Activated CD4-positive, CD25-positive, alpha-beta regulatory T cell treated with anti-CD3 and anti-CD28 coated beads, Interleukin-2, amount 50 U/mL, for 24 hours (primary cell): ENCODE measurements at places on chromosomes 13 and 19.

DNA sequence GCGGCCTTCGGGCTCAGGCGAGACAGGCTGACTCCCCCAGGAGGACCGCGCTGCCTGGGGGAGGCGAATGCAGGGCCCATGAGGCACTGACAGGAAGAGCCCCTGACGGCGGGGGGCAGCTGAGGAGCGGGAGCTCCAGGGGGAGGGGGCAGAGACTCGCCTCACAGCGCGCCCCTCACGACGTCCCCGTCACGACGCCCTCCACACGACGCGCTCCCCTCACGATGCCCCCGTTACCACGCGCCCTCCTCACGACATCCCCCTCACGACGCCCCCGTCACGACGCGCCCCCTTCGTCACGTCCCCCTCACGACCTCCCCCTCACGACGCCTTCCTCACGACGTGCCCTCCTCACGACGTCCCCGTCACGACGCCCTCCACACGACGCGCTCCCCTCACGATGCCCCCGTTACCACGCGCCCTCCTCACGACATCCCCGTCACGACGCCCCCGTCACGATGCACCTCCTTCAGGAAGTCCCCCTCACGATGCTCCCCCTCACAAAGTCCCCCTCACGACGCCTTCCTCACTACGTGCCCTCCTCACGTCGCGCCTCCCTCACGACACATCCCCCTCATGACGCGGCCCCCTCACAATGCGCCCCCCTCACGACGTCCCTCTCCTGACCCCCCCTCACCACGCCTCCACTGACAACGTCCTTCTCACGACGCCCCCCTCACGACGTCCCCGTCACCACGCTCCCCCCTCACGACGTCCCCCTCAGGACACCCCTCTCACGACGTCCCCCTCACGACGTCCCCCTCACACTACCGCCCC lies 99.6 kb downstream of the ING1 start:
- ATAC-seq, result no peak

DNA sequence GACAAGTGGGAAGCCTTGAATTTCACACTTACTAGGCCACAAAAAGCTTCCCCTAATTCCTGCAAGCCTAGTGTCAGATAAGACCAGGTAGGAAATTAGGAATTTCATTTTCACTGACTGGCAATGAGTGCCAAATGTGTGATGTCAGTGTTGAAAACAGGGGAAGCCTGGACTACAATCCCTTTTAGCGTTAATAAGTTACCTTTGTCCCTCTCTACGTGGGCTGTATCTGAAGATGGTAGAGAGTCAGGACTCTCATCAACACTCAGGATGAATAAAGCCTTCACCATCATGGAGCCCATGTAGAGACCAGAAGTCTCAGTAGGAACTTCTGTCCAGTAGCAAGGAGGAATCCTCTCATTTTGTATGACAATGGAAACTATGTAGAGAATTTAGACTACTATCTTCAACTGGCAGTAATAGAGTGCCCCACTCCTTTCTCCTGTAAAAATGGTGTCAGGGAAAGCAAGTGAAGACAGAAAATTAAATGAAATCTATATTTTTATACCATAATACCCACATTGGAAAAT lies 324.1 kb upstream of the KLHL1 start:
- ATAC-seq, result no peak

DNA sequence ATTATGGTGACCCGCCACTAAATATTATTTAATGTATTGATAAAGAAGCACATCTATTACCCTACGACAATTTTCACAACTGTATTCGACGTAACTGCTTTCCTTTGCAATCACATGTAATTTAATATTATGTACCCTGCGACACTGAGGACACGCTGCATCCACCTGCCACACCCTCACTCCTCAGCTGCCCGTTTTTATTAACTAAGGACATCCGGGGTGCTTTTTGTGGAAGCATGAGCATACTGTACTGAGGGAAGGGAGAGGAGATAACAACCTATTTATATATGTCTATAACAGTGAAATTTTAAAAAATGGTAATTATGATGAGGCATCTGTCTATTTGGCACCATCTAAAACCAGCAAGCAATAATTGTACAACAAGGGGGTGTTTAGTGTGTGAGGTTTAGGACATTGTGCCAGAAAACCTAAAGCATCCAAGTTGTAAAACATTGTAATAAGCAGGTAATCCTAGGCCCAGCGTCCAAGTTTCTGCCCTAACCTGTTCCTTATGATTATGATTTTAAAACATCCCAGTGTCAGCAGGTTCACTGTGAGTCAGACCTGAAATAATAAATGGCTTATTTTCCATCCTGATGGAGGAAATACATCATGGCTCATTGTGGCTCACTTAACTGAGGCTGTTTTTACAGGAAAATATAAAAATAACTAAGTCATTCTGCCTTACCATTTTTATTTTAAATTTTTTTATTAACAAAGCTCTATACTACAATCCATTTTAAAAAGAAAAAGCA lies 56.3 kb downstream of the FOXO1 start:
- no peak for ATAC-seq

DNA sequence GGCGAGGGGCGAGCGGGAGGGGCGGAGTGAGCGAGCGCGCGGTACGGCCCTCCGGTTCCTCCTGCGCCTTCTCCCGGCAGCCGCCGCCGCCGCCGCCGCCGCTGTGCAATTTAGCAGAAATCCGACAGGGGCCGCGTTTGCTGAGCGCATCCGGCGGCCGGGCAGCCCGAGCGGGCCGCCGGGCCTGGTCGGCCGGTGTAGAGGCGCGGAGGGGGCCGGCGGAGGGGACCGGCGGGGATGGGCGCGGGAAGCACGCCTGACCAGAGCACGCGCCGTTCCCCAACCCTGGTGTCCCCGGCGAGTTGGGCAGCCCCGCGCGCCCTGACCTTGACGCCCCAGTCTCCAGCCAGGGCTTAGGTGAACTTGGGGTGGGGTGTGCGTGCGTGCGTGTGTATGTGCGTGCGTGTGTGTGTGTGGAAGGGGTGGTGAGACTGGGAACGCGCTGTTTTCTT lies 144.5 kb upstream of the ZNF536 start:
- peak; percentile 62 for ATAC-seq

- no peak for ATAC-seq
Measured at GRCh38 chr13:42777467-42777866, 3.9 kb upstream of the FAM216B start.

DNA sequence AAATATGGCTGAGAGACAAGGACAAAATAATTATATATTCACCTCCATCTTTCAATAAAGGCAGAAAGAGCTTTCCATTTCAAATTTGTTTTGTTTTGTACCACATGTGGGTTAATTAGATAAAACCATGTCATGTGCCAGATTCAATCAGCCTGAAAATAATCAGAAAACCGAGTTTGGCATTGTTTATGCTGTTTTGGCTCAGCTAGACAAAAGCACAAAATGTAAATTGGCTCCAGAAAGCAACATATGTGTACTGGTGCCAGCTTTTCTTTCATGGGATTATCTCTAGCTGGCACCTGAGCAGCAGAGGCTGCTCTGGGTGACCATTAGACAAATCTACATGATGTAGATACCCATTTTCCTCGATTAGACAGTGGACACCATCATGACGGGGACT lies 9.2 kb upstream of the DNAJC15 start:
- ATAC-seq, result no peak

DNA sequence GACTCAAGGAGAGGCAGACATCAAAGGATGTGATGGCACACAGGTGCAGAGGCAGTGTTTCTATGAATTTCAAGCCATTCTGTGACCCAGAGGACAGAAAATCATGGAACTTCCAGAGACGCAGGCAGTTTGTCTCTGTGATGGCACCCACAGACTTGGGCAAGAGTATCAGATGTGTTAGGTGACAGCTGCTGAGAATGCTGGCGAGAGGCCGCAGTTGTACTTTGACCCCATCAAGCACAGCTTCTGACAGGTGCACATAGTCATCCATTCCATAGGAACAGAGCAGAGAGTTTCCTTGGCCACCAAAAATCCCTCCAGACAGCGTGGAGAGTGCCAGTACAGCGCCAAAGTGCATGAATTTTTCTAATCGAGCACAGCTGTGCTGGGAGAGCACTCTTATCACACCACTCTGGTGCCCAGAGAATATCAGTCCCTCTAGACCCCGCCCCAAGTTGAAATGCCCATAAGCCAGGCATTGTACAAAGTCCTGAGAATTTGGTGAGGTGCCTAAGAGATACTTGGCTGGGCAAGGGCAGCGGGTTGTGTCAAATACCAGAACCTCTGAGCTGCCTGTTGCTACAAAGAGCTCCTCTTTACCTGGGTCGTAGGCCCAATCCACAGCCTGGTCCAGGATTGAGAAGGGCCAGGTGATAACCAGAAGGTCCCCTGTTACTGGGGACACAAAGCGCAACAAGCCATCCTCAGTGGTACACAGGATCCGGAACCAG lies 12.4 kb downstream of the WDR87 start:
- ATAC-seq, result no peak

- ATAC-seq, result no peak
Measured at GRCh38 chr13:92197669-92198068, 799.2 kb downstream of the GPC5 start.

DNA sequence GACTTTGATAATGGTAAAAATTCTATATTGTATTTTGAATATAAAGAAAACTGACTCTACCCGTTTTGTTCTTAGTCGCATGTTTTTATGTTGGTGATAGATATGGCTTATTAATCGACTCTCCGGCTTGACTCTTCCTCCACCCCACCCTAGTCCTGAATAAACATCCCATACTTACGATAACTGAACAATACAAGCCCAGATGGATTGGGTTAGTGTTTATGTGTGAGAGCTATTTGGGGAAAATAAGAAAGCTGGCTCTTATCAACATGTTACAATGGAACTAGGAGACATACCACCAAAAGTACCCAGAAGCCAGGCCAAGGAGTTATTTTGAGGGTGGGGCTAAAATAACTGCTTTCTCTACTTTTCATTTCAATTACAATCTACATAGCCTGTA lies 796.3 kb downstream of the DIAPH3 start:
- no peak for ATAC-seq

- no peak for ATAC-seq
Measured at GRCh38 chr13:84279166-84279565, 396.9 kb upstream of the SLITRK1 start.

DNA sequence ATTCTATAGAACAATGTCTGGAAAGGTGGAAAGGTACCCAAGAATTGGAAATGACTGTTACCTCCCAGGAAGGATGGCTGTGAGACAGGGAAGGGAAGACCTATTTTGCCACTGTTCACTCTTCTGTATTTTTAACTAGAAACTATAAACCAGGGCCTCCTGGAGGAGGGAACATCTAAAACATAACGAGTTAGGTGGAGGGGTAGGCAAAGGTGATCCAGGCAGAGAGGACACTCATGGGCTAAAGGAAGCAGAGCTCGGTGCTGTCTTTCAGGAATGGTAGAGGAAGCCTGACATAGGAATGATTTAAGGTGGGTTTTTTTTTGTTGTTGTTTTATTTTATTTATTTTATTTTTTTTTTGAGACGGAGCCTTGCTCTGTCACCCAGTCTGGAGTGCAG lies 5.8 kb downstream of the EIF3K start:
- ATAC-seq, result no peak

- no peak for ATAC-seq
Measured at GRCh38 chr13:21739771-21740170, 68.9 kb downstream of the FGF9 start.

- ATAC-seq, result no peak
Measured at GRCh38 chr13:19726611-19727010, 56.1 kb downstream of the PSPC1 start.

GRCh38 chr13:32019612-32020233 lies 11.9 kb upstream of the FRY start:
- ATAC-seq, result no peak

DNA sequence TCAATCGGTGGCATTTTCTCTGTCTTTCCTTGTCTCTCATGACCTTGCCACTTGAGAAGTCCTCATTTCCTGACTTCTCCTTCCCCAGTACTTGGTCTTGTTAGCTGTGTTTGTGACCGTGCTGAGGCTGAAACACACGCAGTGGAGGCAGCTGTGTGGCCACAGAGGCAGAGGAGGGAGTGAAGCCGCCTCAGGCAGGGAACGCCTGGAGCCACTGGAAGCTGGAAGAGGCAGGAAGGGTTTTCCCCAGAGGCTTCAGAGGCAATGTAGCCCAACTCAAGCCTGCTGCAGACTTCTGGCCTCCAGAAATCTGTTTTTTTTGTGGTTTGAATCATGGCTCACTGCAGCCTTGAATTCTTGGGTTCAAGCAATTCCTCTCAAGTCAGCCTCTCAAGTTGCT lies 29.2 kb upstream of the ARGLU1 start:
- no peak for ATAC-seq

- no peak for ATAC-seq
Measured at GRCh38 chr13:113623491-113624234, 34.3 kb downstream of the ATP4B start.

GRCh38 chr13:25372284-25373081 lies 709 bp downstream of the ATP8A2 start:
- ATAC-seq, result no peak

- ATAC-seq, result no peak
Measured at GRCh38 chr19:3733549-3734309, 25.5 kb downstream of the TJP3 start.

DNA sequence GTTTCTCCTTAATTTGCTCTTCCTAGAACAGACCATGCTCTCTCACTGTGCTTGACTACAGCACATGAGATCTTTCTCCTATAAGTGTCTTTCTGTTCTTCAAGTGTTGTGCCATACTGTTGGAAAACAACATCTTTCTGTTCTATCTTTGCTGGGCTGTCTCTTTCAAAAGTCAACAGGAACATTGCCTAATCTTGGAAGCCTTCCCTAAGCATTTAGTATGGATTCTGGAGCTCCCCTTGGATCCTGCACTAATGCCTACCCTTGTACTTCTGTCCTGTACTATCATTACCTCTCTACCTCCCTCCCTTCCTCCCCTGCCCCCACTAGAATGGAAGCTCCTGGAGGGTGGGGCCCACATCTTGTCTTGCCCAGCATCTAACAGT lies 26.8 kb downstream of the STARD13 start:
- no peak for ATAC-seq

GRCh38 chr19:3897936-3898335 lies 17.5 kb downstream of the ATCAY start:
- ATAC-seq, result no peak

- ATAC-seq, result no peak
Measured at GRCh38 chr13:51006067-51006845, 96.7 kb downstream of the RNASEH2B start.
